ENCODE measurements at places on chromosomes 2 and 18.

- DNase-seq, result no peak
These were observed 158.6 kb upstream of the STK17B start for GRCh38 chr2:196329959-196330358.

DNA sequence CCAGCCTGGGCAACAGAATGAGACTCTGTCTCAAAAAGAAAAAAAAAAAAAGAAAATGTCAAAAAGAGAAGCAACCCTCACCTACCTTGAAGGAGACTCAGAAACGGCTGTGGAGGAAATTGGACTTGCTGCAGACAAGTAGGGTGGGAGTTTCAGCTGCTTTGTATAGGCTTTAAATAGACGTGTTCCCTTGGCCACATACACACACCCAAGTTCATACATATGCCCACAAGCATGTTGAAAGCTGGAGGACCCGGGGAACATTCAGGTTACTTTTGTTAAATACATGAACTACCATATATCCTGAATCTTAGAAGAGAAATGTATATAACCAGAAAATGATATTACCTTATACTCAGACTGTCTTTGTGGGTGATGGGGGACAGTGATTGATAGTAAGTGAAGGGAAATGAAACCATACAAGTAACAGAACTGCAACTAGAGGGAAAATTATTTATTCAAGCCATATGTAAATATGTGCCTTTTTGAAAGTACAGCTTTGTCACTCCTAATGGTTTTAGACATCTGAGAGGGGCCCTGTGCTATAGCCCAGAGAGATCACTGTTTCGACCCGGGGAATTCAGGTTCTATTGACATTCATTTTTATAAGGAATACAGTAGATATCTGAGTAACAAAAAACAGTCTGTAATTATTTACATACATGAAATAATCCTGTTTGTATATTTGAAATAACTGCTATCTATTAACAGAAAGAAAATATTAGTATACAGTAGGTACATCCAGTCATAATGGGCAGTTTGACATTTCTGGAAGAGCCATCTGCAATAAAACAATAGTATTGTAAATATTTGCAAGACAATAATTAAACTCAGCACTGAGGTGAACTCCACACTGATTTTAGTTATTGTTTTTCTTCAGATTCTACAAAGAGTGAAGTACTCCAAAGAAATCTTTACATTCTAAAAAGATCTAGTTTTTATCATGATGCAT, 48.0 kb upstream of the TGIF1 start:
- DNase-seq, result no peak

- no peak for DNase-seq
These were observed 266.0 kb downstream of the GLI2 start for GRCh38 chr2:121001641-121002040.

DNA sequence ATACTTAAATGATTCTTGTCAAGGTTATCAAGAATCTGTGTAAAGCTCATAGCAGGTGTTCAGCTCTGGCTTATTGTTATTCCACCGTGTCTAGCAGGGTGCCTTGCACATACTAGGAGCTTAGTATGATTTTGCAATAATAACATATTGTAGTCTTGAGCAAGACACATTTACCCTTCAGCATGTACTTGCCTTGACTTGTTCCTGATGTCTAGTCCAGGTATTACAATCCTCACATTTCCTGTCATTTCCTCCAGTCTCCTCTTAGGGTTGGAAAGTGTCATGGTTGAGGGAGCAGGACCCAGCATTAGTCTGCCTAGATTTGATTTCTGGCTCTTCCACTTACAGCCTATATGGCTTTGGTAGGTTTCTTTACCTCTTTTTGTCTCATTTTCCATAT, 246.1 kb downstream of the RAD51AP2 start:
- no peak for DNase-seq

- DNase-seq, result peak; percentile 79
These were observed 355.0 kb downstream of the RNF144A start for GRCh38 chr2:7272210-7272609.

DNA sequence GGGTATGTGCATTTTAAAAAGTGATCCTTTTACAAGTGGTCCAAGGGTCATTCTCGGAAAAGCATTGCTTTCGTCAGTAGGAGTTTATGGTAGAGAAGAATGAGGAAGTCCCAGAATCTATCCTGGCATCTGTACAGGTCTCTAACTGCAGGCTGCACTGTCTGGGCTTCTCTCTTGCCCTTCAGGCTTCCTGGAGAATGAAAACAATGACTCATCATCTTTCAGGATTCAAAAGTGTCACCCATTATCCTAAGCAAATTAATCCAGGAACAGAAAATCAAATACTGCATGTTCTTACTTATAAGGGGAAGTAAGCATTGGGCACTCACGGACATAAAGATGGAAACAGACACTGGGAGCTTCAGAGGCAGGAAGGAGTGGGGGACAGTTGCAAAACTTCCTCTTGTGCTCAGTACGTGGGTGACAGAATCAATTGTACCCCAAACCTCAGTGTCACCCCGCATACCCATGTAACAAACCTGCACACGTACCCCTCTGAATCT, 60.2 kb upstream of the TXNDC2 start:
- peak; percentile 92 for DNase-seq

DNA sequence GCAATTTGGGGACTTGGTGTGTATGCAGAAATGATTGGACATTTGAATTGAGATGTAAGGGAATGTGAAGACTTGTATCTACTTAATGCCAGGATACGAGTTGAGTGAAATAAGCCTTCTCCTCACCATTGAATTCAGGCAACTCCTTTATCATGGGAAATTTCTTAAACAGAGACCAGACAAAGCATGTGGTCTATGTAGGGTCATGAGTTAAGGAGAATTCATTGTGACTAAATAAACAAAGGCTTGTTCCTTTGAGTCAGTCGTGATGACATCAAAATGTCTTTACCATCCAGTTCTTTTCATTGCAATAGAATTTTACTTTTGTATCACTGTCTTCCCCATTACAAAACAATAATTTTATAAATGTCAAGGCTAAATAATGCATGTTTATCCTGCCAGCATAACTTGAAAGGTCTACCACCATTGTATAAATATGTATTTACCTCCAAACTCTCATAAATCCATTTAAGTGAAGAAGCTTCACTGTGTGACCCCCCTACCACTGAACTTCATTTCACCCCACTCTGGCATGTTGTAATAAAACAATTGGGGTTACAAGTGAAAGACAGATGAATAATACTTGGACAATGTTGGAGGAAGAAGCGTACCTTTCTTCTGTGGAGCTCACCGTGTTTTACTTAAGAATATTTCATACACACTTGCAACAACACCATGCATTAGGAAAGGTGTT, 149.4 kb downstream of the EPHA4 start:
- no peak for DNase-seq

Measured in inflammatory macrophage (primary cell).